Stimulated activated effector memory CD8-positive, alpha-beta T cell treated with anti-CD3 and anti-CD28 coated beads, Interleukin-12 subunit alpha, Interleukin-12 subunit beta, amount 100 ng/mL, for 72 hours (primary cell): ENCODE measurements at places on chromosomes 2 and 18.

GRCh38 chr2:40028792-40029488 lies 249.9 kb upstream of the THUMPD2 start:
- no peak for DNase-seq

DNA sequence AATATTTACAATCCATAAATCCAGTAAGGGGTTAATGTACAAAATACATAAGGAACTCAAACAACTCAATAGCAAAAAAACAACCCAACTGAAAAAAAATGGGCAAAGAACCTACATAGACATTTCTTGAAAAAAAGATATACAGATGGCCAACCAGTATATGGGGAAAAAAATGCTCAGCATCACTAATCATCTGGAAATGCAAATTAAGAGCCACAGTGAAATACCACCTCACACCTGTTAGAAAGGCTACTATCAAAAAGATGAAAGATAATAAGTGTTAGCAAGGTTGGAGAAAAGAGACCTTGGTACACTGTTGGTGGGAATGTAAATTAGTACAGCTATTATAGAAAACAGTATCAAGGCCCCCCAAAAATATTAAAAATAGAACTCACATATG lies 14.6 kb downstream of the AP1S3 start:
- DNase-seq = no peak

- DNase-seq = no peak
These were observed 465.0 kb upstream of the CWC22 start for GRCh38 chr2:180472133-180472532.

GRCh38 chr2:157178874-157179273 lies 78.6 kb upstream of the GALNT5 start:
- DNase-seq = no peak

GRCh38 chr18:78242254-78242643 lies 737.4 kb upstream of the SALL3 start:
- DNase-seq = no peak

- DNase-seq = no peak
These were observed 23.4 kb upstream of the B4GALT6 start for GRCh38 chr18:31707815-31708214.

- peak; percentile 70 for DNase-seq
These were observed 43.0 kb upstream of the RAB6C start for GRCh38 chr2:129936334-129936934.

GRCh38 chr2:215262303-215262702 lies 49.6 kb upstream of the ATIC start:
- no peak for DNase-seq

DNA sequence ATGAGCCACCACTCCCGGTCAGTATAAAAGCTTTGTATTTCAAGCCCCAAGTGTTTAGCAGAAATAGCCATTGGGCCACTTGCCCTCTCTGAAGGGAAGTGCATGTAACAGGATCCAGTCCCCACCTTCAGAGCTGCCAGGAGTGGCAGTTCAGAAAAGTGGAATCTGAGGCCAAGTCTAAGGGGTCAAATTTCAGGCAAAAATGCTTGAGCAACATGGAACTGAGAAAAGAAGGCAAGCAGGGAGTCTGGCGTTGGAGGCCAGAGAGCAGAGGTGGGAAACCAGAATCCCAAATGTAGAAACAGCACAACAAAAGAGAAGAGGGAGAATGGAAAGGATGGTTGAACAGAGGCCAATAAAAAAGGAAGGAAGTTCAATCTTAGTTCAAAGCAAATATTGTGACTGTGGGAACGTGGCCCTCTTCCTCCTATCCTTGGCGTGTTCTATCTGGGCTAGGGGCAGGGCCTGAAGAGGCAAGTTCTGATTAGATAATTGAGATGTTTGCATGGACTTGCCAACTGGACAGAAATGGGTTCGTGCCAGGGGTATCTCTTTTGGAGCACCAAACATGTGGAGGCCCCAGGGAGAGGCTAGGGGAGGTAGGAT lies 102.2 kb downstream of the AP1S3 start:
- no peak for DNase-seq

DNA sequence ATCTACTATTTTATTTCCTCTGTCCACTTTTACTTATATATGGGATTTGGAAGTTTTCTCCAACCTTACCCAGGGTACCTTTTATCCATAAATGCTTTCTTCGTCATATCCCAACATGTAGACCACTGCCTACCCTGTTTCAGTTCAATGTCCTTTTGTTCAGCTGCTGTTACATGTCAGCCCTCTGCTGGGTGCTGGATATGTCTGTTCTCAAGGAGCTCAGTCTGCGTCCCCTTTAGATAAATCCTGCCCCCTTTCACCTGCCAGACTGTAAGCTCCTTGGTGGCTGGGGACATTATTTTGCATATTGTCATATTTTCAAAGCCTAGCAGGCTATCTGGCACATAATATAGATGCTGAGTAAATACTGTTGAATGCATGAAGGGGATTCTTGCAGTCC lies 53.2 kb downstream of the NEMP2 start:
- no peak for DNase-seq

- no peak for DNase-seq
These were observed 24.3 kb upstream of the DYNC2LI1 start for GRCh38 chr2:43749583-43749982.

DNA sequence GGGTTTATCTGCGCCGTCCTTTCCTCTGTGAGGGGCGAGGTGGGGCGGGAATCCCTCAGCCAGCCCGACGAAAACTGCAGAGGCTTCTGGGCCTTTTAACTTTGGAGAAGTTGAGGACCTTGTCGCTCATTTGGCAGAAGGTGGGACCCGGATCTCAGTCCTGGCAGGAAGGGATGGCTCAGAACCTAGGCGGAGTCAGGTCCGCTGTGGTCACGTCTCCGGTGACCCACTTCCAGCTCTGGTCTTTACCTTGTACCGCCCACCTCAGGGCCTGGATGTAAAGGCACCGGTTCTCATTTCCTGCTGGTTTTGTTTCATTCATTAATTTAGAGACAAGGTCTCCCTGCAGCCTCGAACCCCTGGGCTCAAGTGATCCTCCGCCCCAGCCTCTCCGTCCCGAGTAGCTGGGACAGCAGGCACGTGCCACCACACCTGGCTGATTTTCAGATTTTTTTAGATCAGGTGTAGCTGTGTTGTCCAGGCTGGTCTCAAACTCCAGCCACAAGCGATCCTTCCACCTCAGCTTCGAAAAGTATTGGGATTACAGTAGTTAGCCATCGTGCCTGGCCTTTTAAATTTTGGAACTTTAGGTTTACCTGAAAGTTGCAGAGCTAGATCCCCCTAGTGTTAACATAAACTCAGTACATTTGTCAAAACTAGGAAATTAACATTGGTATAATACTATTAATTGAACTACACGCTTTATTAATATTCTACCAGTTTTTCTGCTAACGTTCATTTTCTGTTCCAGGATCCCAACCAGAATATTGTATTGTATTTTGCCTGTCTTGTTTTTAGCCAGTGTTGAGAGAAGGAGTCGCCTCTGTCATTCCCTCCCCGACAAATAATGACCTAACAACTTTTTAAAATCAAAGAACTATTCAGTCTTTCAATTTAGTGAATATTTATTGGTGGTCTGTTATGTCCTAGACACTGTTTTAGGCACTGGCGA lies 852 bp downstream of the POLI start:
- DNase-seq = no peak

GRCh38 chr2:3427272-3427671 lies 47.8 kb downstream of the TRAPPC12 start:
- no peak for DNase-seq

GRCh38 chr2:146852661-146853060 lies 992.2 kb upstream of the ACVR2A start:
- DNase-seq = no peak

- no peak for DNase-seq
These were observed 807 bp upstream of the NEU4 start for GRCh38 chr2:241808051-241808720.

- DNase-seq = no peak
These were observed 30.0 kb downstream of the CTLA4 start for GRCh38 chr2:203897544-203897943.

DNA sequence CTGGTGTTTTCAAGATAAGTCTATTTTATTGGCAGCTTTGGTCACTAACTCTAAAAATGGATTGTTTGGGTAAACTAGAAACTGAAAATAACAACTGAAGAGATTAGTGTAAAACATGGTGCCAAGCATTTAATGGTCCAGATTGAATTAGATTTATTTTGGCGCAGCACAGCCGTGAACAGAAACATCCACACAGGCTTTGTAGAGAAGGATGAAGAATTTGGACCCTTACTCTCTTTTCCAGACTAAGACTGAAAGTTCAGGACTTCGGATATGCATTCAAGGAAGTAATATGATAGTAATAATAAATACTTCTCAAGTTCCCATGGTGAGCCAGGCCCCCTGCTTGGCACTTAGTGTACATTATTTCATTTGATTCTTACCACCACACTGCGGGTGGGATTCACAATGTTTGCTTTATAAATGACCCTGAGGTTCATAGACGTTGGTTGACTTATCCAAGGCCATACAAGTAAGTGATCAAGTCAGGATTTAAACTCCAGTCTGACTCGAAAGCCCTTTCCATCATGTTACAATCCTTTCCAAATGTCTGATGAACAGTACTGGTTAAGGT lies 54.2 kb upstream of the ITGB6 start:
- DNase-seq = no peak

DNA sequence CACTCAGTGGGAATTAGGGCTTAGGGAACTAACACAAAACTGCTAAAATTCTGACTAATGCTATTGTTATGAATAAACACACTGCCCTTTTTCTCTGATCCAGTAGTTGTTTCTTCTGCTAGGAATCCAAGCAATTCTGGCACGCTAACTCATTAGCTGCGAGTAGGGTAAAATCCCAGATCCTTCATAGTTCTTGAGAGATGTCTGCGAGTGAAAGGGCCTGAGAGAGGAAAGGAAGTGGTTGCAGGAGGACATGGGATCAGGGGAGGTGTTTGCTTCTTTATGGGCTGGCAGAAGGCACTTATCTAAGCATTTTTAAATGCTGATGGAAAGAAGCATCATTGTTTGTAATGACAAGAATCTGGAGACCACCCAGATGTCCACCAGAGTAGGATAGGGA lies 9.4 kb downstream of the MAP3K19 start:
- no peak for DNase-seq

DNA sequence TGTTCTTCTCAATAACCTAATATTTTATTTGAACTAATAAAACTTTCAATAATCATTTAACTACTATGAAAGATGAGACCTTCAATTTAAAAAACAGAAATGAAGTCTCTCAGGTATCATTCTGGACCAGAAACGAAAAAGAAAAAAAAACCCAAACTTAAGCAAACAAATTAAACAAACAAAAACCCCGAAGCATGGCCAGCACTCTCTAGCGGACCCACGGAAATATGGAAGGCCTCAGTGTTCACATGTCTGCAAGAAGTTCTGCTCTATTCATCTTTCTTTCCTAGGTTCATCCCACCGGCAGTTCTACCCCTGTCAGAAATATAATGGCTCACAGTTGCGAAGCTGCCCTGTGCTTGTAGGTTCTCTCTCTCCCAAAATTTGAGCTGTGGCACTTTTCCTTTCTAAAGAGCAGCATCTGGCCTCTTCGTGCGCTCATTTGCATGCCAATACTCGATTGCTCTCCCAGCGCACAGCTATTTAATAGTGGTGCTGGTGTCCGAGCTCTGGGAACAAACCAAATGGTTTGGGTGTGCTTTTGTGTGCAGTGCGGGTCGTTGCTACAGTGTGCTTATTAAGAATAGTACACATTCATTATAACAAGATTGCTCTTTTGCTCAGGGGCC lies 129.0 kb upstream of the ZEB2 start:
- no peak for DNase-seq

- DNase-seq = no peak
These were observed 96.9 kb downstream of the TNS1 start for GRCh38 chr2:217905896-217906295.

- DNase-seq = no peak
These were observed 15.7 kb downstream of the SH3RF3 start for GRCh38 chr2:109144721-109145120.

DNA sequence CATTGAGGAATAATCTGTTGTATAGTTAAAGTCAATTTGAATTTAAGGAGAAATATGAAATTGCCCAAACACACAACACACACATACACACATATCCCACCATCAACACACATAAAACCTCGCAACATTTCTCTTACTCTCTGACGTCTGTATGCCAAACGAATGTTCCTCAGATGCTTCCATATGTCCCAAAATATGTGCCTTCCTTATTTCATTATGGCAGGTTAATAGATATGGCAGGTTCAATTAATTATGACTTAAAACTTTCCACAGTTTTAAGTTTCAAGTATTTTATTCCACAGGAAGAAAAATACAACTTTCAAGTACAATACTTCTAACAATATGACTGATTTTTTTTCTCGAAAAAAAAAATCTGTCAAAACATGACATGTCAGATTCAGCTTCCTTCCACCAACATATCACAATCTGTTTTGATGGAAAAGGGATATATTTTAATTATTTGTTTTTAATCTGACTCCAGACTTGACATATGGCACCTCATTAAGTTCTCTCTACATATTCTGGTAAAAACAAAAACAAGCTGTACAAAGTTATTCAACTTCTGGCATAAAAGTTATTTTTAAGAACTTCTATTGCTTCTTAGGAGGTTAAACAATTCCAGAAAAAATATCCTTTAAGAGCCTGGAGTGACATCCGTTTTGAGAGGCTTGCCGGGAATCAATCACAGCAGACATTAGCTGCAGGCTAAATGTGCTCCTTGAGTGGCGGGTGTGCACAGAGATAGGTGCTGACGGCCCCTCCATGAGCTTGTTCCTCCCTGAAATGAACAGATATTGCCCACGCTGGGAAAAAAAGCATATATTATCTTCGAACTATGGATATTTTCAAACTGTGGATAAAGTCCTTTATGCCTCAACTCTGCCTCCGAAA lies 812.7 kb downstream of the DCDC2C start:
- no peak for DNase-seq

- DNase-seq = no peak
These were observed 447.3 kb downstream of the XIRP2 start for GRCh38 chr2:167335541-167335992.

GRCh38 chr2:237854295-237854694 lies 5.1 kb upstream of the RAMP1 start:
- no peak for DNase-seq

DNA sequence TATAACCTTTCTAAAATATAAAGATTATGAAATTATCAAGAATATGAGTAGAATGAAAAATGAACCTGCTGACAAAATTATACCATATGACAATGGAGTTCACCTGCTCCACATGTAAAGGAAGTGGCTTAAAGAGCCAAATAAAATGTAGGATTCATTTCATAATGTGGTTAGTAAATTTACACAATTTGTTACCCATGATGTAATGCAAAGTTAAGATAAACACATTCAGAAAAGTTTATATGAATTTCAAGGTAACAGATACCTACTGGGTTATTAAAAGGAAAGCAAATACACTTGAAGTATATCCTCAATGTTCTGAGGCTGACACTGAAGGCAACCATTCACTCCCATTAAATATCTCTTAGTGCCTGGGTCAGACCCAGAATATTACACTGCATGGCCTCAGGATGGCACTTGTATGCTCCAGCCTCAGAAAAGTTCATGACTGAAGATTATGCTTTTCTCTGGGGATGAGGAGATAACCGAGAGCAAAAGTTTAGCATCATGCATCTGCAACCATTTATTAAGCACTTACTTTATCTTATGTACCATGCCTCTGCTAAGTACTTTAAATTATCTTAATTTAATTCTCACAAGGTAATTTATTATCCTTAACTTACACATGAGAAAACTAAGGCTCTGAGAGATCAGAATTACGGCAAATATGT lies 6.2 kb downstream of the STRN start:
- no peak for DNase-seq

- DNase-seq = no peak
These were observed 540.4 kb upstream of the DSEL start for GRCh38 chr18:68056936-68057335.
